Endothelial cell (in vitro differentiated cells): ENCODE measurements at places on chromosomes 7 and 10.

GRCh38 chr7:151738925-151739324 lies 138.0 kb downstream of the PRKAG2 start:
- no peak for DNase-seq

DNA sequence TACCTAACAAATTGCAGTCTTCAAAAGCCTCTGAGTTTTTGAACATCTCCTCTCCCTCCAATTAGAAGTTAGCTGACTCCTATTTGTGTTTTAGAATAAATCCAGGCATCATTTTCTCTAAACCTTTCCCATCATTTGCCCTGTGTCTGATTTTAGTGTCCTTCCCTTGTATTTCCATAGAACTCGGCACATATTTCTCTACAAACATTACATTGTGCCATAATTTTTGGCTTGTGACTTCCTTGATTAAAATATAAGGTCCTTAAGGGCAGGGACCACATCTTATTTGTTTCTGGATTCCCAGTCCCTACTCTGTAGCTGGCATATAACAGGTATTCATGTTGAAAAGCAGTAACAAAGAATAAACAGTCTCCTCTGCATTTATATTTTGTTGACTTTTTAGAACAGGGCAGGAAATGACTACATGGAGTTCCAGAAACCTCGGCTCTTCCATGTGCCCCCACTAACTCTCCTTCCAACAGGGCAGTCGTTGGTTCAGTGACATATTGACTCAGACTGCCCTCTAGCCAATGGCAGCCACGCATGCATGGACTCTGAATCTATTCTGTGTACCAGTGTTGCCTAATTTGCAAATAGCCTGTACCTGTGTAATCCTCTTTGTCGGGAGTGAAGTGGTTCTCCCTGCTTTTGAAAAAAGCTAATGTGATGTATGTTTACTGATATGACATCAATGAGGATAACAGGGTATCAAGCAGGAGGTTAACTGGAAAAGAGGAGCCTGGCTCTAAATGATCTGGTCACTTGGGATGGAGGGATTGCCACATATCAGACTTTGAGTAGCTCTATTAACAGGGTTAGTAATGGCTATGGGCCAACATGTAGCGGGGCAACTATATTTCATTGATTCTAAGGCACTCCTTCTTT lies 19.8 kb upstream of the CPN1 start:
- DNase-seq = no peak

DNA sequence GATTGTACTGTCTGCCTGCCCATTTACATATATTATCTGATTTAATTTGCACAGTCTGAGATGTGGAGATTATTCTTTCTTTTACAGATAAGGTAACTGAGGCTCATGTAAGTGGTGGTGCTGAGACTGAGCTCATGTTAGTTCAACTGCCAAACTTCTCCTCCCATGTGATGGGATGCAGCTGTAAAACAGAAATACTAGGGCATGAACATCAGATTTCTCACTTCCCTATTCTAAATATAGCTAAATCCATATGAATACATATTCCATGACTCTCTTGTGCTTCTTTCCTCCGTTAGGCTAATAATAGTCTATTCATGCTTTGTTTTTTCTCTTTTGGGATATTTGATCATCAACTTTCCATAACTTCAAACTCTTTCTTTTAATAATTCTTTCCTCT lies 84.7 kb downstream of the PTPRZ1 start:
- no peak for DNase-seq

GRCh38 chr7:120436487-120437060 lies 163.6 kb downstream of the KCND2 start:
- no peak for DNase-seq

- DNase-seq = no peak
These were observed 11.7 kb upstream of the WAPL start for GRCh38 chr10:86533328-86533727.

DNA sequence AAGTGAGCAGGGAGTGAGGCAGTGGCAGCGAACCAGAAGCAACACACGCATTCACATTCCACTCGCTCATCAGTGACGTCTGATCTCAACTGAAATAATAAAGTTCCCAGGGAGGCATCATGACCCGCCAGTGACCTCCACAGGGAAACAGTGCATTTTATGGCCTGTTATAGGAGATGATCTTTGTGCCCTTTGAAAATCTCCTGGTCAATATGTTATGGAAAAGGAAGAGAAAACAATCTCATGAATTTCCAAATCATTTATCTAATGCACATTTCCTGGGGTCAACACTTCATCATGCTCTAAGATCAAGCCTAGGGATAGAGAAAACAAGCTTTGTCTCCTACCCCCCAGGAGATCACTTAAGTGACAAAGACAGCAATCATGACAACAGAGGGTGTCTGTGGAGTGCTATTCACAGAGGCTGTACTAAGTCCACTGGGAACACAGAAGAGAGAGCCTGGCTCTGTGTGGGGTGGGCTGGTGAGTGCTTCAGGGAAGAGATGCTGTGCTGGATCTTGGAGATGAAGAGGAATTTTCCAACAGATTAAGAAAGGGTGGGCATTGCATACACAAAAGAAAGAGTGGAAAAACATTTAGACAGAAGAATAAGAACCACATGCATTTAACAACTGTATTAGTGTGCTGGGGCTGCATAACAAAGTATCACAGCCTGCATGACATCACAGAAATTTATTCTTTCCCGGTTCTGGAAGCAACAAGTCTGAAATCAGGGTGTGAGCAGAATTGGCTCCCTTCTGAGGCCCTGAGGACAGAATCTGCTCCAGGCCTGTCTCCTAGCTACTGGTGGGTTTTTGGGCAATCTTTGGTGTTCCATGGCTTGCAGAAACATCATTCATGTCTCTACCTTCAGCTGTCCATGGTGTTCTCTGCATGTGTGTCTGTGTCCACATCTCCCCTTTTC lies 613.9 kb upstream of the IGFBP3 start:
- no peak for DNase-seq

DNA sequence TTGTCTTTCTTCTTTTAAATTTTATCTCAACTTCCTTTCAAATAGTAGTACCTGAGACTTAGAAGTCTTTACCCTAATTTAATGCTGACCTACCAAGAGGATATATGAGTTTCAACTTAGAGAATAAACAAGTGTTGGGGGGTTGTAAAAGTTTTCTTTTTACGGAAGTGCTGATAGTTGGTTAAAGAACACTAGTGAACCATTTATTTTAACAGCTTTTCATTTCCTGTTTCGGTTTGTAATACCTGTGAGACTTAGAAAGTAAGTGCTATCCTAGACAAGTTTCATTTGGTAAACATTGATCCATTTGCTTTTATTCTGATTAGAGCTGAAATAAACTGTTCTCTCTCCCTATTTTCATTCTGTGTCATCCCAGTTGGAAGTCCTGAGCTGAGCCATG lies 683.1 kb upstream of the SORCS1 start:
- DNase-seq = no peak

- DNase-seq = no peak
These were observed 1010.7 kb upstream of the AUTS2 start for GRCh38 chr7:68587599-68587998.

DNA sequence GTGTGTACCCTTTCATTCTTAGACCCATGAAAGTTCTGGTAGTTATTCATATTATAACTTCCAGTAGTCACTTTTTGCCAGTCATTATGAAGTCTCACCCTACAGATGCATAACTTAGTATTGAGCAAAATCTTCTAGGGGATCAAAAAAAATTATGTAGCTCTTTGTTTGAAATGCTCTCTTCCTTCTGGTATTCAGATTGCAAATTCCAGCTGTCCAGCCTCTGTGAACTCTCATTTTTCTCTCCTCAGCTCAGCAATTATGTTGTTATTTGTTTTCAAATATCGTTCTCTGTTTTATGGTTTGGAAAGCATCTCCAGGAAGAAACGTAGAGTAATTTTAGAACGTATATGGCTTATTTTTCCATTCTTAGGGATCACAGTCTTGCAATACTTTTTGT lies 442.5 kb downstream of the SEMA3D start:
- DNase-seq = no peak

GRCh38 chr7:129359638-129360037 lies 74.6 kb upstream of the STRIP2 start:
- no peak for DNase-seq

DNA sequence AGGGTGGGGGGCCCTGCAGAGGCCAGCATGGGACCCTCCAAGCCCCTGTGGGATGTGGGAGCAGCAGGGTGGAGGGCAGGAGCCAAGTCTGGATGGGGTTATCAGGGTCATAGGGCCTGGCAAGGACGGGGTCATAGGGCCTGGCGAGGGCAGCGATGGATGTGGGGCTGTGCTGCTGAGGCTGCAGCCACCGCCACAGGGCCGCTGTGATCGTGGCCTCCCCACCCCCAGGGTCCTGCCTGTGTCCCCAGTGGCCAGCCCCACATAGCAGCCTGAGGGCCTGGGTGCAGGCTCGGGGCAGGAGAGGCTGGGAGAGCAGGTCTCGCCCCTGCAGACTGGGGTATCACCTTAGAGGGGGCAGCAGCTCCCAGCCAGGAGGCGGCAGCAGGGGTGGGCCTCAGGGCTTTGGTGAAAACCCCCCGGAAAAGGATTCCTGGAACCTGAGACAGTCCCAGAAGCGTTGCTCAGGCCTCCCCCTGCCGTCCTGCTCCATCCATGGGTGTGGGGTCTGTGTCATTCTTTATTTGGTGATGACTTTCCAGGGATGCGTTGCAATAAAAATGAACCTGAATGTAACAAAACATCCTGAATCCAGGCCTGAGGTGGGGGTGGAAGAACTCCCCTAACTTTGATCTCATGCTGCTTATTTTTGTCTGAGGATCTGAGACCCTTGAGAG lies 107.3 kb upstream of the SHH start:
- no peak for DNase-seq

GRCh38 chr7:51325908-51326307 lies 9.3 kb upstream of the COBL start:
- no peak for DNase-seq

DNA sequence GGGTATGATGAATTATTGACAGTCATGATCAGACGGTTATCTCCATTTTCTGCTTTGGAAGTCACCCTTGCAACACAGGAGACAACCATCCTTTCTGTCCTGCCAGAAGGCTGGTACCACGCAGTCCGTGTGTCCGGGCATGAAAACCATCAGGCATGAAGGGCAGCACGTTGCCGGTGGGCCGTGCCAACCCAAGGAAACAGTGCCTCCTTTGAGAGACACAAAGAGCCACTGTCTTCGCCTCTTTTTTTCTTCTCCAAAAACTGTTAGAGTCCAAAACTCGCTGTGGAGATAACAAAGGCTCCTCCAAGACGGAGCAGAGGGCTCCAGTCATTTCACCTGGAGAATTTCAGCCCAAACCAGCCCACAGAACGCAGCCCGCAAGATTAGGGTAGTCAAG lies 60.4 kb upstream of the ARHGAP21 start:
- DNase-seq = no peak

- no peak for DNase-seq
These were observed 91.1 kb downstream of the AHCYL2 start for GRCh38 chr7:129315960-129316359.

- no peak for DNase-seq
These were observed 179.0 kb downstream of the PTEN start for GRCh38 chr10:88042160-88043100.

GRCh38 chr7:124754576-124755268 lies 10.9 kb downstream of the GPR37 start:
- DNase-seq = no peak

DNA sequence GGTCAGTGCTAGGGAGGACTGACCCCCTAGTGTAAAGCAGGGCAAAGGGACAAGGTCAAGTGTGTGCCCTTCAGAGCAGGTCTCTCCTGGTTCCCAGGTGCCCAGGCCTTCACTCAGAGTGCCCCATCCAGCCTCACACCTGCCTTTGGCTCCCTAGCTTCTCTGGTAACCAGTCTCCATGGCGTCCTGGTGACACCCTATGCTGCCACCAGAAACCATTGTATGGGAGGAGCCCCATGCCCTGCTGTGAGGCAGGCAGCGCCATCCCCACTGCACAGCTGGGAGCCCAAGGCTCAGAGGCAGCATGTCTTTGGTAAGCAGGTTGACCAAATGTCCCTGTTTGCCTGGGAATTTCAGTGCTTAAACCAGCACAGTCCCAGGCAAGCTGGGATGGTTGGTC lies 33.1 kb upstream of the HMX3 start:
- DNase-seq = no peak

GRCh38 chr10:108360187-108360586 lies 1195.7 kb upstream of the SORCS1 start:
- no peak for DNase-seq

- no peak for DNase-seq
These were observed 49.6 kb downstream of the CYCS start for GRCh38 chr7:25075459-25075858.

GRCh38 chr10:88989423-88989822 lies 1.2 kb upstream of the FAS start:
- DNase-seq = no peak

DNA sequence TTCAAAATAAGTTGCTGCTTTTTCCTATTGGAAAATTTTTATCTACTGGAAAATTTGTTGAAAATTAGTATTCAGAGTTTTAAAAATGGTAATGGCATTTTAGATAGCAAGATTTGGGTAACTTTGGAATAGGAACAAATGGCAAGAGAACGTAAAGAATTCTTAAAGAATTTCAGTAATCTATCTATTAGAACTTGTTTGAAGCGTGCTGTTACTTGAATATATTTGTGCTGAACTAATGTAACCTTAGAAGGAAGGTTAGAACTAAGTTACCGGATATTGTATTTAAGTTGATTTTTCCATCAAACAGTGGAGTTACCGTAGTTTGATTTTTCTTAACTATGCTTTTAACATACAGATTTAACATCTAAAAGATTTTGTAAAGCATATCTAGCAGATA lies 25.9 kb downstream of the SEPTIN7 start:
- DNase-seq = no peak

DNA sequence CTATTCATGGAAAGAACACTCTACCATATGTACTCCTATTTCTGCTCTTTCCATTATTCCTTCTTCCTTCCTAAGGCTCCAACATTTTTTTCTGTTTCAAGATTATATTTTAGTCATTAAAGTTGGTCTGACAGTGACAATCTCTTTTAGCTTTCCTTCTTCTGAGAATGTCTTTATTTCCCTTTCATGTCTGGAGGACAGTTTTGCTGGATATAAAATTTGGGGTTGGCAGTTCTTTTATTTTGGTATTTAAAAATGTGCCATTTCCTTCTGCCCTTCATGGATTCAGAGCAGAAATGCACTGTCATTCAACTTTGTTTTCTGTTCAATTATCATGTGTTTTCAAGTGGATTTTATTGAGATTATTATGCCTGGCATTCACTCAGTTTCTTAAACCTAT lies 53.1 kb downstream of the VSTM4 start:
- no peak for DNase-seq

DNA sequence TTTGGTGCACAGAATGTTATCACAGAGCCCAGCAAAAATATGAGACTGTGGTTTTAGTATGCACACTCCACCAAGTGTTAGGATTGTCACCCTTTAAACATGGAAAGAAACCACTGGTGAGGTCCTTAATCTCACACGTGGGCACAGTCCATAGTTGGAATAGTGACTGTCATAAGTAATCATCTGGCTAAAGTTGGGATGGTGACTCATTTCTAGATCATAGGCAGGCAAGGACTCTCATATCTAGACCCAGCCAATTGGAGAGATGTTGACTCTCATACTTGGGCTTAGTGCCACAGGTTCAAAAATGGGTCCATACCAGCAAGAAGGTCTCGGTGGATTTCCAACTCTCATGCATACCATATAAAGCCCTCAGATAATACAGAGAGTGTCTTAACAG lies 39.6 kb upstream of the ZNF680 start:
- no peak for DNase-seq
